ENCODE measurements at places on chromosomes 12 and 14. TPM values are rescaled to one million over a fixed set of nuclear protein-coding genes. Genes with fewer than 3 reads are reported as not detected.
A peak's percentile ranks its signal among the peaks of the same experiment; 100 is the strongest.

Gene GSG1
- not detected for total RNA-seq

Gene CLEC2B
- total RNA-seq = 95.6 TPM

Gene SIX4
- not detected for total RNA-seq

Gene PIK3C2G
- total RNA-seq = not detected

Gene MIP
- not detected for total RNA-seq

DNA sequence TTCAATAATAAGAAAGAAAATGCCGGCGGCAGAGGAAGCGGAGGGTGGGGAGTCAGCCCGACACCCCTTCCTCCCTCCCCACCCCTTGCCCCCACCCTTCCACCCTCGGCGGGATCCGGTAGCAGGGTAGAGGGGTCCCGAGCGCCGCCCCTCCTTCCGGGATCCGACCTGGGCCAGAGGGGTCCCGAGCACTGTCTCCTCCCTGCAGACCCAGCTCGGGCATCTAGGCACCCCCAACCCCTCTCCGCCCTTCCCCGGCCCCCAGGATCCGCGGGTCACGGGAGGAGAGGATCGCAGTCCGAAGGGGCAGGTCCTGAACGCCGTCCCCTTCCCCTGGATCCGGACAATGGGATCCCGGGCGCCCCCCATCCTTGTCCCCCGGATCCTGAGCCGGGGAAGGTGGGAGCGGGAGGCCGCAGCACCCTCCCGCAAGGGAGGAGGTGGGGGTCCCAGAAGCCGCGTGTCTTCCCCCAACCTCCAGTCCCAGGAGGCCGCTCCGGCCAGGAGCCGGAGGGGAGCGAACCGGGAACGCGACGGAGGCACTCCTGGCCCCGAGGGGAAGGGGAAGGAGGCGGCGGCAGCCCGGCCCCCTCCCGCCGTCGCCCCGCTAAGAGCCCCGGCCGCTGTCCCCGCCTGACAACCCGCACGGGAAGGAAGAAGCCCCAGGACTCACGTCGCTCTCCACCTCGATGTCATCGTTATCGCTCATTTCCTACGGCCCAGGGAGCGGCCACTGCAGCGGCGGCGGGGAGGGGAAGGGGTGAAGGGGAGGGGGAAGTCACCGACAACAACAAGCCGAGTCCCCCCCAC lies 481 bp downstream of the MAX start:
- peak overlapping the region; percentile 100 for H3K27ac ChIP-seq
- H3K4me1 ChIP-seq = peaks cover 36% of the 10 kb centered on the region
- no peaks in the 10 kb centered on the region for H3K27me3 ChIP-seq
- H3K4me3 ChIP-seq = peak overlapping the region; percentile 90
- DNase-seq = peak; percentile 50
- peaks cover 24% of the 10 kb centered on the region for H3K36me3 ChIP-seq

GRCh38 chr12:95976416-95976832 lies 19.7 kb downstream of the HAL start:
- peaks cover 2% of the 10 kb centered on the region for H3K36me3 ChIP-seq
- H3K4me3 ChIP-seq = no peak overlapping the region
- H3K27ac ChIP-seq = no peak overlapping the region
- no peaks in the 10 kb centered on the region for H3K27me3 ChIP-seq

GRCh38 chr12:69947897-69948296 lies 122.9 kb downstream of the MYRFL start:
- no peaks in the 10 kb centered on the region for H3K4me1 ChIP-seq
- no peak for DNase-seq
- peaks cover 3% of the 10 kb centered on the region for H3K27me3 ChIP-seq
- no peaks in the 10 kb centered on the region for H3K36me3 ChIP-seq
- H3K4me3 ChIP-seq = no peak overlapping the region

GRCh38 chr12:116314477-116314876 lies 37.0 kb upstream of the MED13L start:
- H3K36me3 ChIP-seq = peaks cover 6% of the 10 kb centered on the region
- peaks cover 20% of the 10 kb centered on the region for H3K4me1 ChIP-seq
- H3K27me3 ChIP-seq = peaks cover 2% of the 10 kb centered on the region
- H3K4me3 ChIP-seq = no peak overlapping the region
- no peak overlapping the region for H3K27ac ChIP-seq

DNA sequence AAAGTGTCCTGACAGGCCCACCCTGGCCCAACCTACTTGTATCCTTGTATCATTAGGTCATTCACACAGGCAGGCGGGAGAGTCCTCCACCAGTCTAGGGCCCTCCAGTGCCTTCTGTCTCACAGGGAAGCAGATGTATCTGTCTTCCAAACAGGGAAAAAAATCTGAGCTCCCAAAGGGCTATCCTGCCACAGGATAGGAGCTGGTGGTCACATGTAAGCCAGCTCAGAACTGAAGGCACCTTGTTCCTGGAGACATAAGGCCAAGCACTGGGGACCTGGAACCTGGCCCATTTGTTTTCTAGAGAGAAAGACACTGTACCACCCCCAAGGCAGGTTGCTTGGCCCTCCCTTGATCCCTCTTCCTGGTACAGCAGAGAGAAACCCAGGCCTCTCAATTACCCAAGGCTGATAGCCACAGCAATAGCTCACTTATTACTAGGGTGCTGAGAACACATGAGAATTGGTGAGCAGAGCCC lies 19.4 kb upstream of the PLEKHH1 start:
- H3K4me3 ChIP-seq = peak overlapping the region; percentile 91
- peak overlapping the region; percentile 88 for H3K27ac ChIP-seq
- DNase-seq = no peak
- H3K4me1 ChIP-seq = peaks cover 39% of the 10 kb centered on the region

GRCh38 chr12:68538726-68539614 lies 71.7 kb upstream of the RAP1B start:
- H3K4me1 ChIP-seq = peaks cover 62% of the 10 kb centered on the region
- no peaks in the 10 kb centered on the region for H3K36me3 ChIP-seq
- DNase-seq = peak; percentile 66
- peak overlapping the region; percentile 70 for H3K4me3 ChIP-seq

DNA sequence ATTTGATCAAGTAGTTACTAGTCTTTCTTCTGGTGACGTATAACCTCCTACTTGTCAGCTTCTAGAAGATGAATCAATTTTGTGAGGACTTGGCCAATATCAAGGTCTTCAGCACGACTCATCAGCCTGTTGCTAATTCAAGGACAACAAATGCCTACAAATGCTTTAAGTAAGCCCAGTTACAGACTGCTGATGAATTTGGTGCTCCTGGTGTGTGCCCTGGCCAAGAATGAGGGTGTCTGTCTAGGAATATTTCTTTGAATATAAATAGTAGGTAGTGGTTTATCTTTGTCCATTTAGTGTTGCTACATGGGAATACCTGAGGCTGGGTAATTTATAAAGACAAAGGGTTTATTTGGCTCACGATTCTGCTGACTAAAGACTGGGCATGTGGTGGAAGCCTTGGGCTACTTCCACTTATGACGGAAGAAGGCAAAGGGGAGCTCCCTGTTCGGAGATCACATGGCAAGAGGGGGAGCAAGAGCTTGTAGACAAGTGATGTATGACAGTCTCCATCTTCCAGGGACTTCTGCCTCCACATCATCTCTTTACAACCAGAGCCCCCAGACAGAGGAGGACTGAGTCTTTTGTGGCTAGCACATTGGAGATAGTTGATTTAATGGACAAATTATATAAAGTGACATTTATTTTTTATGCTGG lies 180.2 kb downstream of the CRADD start:
- peaks cover 14% of the 10 kb centered on the region for H3K4me1 ChIP-seq
- DNase-seq = no peak
- peaks cover 26% of the 10 kb centered on the region for H3K36me3 ChIP-seq

- H3K36me3 ChIP-seq = no peaks in the 10 kb centered on the region
- no peak for DNase-seq
- no peak overlapping the region for H3K4me3 ChIP-seq
- no peaks in the 10 kb centered on the region for H3K4me1 ChIP-seq
- H3K27me3 ChIP-seq = no peaks in the 10 kb centered on the region
- no peak overlapping the region for H3K27ac ChIP-seq
Observed at GRCh38 chr14:69586404-69586803, 11.7 kb upstream of the CCDC177 start.

- H3K4me1 ChIP-seq = no peaks in the 10 kb centered on the region
- no peak overlapping the region for H3K4me3 ChIP-seq
- no peak for DNase-seq
- no peak overlapping the region for H3K27ac ChIP-seq
Observed at GRCh38 chr12:82225871-82226270, 132.3 kb downstream of the CCDC59 start.

DNA sequence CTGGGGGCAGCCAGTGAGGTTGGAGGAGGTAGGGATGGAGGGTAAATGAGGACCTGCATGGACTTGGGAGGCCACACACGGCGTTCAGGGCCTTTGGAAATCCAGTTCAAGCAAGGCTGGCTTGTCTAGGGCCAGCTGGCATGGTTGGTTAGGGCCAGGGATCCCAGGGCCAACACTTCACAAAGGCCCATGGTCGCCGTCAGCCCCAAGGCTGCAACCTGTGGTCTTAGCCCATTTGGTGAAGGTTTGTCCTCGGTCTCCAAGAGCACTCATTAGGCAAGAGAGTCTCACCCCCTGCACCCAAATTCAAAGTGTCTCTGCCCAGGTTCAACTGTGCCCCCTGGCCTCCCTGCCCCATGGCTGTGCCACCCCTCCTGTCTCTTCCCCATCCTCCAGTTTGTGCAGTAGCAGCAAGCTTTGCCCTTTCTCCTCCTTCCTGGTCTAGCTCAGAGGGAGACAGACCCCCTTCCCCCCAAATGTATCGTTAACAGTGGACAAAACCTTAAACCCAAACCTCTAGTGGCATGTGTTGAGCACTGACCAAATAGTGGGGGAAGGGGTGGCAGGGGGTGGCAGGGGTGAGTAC lies 94.1 kb downstream of the NINJ2 start:
- peak overlapping the region; percentile 90 for H3K27ac ChIP-seq
- H3K27me3 ChIP-seq = no peaks in the 10 kb centered on the region
- H3K4me3 ChIP-seq = peak overlapping the region; percentile 77
- H3K36me3 ChIP-seq = no peaks in the 10 kb centered on the region
- DNase-seq = no peak
- peaks cover 56% of the 10 kb centered on the region for H3K4me1 ChIP-seq

Data from naive thymus-derived CD8-positive, alpha-beta T cell (primary cell).